KG1 (cell line): ENCODE measurements at places on chromosomes 5 and 9.
A peak's percentile ranks its signal among the peaks of the same experiment; 100 is the strongest.

DNA sequence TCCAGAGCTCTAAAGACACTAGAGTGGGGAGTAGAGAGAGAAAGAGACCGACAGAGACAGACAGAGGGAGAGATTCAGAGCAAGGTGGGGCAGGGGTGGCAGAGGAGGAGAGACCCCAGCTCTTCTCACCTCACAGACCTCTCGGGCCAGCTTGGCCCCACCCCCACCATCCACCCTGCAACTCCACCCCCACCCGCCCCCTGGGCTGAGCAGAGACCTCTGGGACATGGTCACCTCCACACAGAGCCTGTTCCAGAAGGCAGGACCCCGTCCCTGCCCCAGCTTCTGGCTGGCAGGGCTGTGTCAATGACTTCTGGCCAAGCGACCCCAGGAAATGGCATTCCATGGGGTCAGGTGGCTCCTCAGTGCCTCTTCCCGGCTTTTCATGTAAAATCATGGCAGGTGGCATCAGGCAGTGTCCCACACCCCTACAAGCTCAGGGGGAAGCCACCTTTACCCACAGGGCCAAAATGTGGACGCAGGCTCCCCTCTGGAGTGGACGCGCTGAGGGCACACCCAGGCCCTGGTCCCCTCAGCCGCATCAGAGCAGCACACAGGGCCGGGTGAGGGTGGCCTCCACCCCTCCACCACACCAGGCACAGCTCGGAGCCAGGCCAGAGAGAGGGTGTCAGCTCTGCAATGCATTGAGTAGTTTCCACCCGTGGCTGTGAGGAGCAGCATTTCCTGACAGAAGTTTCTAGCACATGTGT, 131.2 kb upstream of the LPCAT1 start:
- no peak for DNase-seq

GRCh38 chr5:178502401-178503100, 87.6 kb downstream of the COL23A1 start:
- no peak for DNase-seq

- DNase-seq, result no peak
Measured at GRCh38 chr5:170522211-170523141, 18.7 kb downstream of the KCNIP1 start.

DNA sequence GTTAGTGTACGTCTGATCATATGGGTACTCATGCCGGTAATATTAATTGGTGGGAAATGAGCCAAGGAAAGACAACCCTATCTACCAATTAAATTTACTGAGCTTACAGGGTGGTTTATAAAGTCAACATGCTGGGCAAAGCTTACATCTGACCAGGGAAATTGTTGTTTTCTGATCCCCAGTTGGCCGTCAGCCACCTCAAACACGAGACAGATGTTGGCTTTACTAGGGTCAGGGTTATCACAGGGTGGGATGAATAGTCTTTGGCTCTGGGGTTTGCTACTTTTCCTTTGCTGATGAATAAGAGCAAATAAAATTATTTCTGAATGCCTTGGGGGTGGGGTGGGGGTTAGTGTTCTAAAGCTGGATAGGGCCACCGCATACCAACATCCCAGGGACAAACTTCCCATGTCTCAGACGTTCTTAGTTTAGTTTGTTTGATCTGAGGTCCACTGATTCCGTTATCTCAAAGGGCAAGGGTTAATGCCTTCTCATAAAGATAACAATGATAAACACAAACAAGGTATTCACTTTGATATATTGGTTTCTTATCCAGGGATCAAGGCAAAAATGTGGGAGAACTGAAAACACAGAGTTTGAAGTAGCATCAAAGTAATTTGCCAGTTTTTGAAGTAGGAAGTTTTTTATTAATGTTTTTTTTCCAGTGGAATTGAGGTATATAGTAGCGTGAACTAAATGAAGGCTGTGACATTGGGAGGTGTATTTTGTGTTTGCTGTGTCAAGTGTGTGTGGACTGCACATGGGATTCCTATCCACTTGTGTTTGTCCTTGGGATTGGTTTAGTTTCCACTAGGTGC, 109.1 kb upstream of the RPS23 start:
- DNase-seq, result no peak

- peak; percentile 4 for DNase-seq
Measured at GRCh38 chr5:133147411-133147810, 95.6 kb downstream of the HSPA4 start.

- DNase-seq, result no peak
Measured at GRCh38 chr9:79639354-79639753, 67.6 kb downstream of the TLE4 start.

DNA sequence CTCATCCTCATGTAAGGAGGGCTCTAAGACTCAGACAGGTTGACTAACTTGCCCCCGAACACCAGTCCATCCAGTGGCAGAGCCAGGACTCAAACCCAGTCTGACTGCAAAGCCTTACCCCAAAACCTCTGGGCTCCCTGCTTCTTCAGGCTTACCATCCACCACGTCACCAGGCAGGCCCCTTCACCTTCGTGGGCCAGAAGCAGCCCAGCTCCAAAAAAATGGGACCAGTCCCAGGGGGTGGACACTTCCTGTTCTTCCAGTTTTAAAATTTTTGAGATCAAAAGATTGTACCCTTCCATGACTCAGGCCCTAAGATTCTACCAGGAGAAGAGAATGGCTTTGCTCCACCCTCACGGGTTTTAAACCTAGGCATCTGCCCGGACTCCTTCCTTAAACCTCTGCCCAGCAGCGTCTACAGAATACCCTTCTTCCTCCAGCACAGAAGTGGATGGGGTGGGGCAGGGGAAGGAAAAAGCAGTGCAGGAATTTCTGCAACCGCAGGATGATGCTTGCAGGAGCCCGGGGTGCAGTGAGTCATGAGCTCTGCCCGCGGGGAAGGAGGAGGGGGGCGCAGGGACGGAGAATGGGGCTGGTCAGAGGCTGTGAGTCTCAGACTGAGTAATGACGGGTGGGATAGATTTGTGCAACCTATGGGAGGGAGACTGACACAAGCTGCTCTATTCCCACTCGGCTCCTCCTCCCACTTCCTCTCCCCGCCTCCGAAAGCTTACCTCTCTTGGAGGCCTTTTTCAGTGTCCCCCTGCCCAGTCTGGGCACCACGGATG, 50.4 kb upstream of the STXBP1 start:
- DNase-seq, result no peak

- no peak for DNase-seq
Measured at GRCh38 chr5:80275347-80275746, 19.5 kb upstream of the SERINC5 start.

GRCh38 chr9:31119890-31120454, 1264.5 kb upstream of the ACO1 start:
- no peak for DNase-seq

DNA sequence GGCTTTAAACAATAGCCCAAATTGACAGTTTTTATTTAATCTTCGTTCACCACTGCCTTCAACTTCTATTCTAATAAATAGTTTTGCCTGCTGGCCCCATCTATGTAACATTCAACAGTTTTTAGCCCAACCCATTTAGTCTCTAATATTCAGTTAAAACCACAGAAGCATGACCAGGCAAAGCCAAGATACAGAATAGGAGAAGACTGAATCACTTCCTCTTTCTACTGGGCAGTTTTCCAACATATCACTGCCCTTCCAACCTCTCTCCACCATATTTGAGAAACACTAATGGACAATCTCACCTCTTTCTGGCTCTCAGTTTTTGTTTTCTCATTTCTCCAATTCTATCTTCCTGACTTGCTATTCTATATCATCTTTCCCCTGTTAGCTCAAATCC, 352.9 kb downstream of the DNAH5 start:
- DNase-seq, result no peak

DNA sequence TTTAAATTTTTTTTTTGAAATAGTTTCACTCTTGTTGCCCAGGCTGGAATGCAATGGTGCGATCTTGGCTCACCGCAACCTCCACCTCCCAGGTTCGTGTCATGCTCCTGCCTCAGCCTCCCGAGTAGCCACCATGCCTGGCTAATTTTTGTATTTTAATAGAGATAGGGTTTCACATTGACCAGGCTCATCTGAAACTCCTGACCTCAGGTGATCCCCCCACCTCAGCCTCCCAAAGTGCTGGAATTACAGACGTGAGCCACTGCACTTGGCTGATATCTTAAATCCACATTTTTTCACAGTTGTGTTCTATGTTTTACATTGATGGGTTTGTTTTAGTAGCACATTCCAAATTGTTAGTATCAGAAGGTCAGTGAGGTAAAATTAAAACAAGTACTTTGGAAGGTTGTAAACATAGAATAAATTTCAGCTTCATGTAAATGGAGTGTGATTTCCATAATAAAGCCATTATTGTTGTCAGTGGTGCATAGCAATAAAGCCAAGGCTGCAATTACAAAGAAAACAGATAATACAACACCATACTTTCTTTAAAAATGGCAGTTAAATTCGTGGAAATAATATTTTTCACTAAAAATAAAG, 287.2 kb downstream of the ARRDC3 start:
- no peak for DNase-seq

DNA sequence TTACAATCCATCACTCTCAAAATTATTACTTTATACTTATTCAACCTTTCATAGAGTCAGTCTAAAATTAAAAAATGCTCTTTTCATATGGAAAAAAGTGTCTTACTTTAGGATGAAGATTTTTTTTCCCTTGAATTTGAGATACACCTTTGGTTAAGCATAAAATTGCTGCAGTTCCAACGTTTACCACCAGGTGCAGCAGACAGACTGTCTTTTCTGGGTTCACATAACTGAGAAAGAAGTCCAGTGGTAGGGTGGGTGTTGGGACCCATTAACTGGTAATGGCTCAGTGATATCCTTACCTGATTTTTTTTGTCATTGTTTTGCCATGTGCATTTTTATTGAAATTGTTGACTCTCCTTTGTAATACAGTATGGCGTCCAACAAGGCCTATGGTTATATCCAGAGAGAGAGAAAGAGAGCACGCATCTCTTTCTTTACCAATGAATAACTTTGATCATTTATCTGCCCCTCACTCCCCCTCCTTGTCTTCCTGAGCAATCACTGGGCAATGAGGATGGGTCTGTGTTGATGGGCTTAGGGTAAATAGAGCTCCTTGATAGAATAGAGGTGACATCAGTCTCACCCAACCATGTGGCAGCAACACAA, 98.4 kb downstream of the FBXL7 start:
- DNase-seq, result no peak

- DNase-seq, result no peak
Measured at GRCh38 chr5:7625740-7626139, 225.2 kb downstream of the CFAP90 start.

DNA sequence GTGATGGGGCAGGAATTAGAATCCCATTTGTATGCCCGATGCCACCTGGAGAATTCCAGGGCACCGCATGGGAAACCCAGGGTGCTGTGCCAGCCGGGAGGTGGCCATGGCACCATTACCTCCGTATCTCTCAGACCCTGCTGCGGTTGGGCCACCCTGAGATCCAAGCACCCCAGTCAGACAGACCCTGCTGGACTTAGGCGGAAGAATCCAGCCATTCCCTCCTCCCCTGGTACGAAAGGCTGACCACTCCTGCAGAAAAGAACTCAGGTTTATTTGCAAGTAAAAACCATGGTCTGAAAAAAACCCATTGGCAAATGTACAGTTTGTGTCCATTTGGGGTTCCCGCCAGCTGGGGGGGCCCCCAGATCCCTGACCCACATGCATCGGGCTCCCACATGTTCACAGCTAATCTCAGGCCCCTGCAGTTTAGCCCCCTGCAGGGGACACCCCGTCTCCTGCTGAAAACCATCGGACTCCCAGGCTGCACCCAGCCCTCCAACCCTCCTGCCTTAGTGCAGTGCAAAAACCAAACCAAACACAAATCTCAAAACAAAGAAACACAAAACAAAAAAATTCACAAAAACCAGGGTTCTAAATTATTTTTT, 23.6 kb upstream of the SARDH start:
- no peak for DNase-seq

DNA sequence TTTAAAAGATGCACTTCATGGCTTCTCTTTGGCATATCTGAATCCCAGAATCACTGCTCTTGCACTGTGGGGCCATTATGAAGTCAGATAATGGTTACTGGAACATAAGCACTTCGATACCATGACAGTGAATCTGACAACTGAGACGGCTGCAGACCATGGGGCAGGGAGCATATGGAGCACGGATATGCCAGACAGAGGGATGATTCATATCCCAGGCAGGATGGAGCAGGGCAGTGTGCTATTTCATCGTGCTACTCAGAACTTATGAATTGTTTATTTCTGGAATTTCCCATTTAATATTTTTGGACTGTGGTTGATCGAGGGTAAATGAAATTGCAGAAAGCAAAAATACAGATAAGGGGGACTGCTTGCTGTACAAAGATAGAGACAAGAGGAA, 145.0 kb downstream of the EGFLAM start:
- no peak for DNase-seq

- no peak for DNase-seq
Measured at GRCh38 chr5:91106842-91107511, 276.1 kb downstream of the ARRDC3 start.

DNA sequence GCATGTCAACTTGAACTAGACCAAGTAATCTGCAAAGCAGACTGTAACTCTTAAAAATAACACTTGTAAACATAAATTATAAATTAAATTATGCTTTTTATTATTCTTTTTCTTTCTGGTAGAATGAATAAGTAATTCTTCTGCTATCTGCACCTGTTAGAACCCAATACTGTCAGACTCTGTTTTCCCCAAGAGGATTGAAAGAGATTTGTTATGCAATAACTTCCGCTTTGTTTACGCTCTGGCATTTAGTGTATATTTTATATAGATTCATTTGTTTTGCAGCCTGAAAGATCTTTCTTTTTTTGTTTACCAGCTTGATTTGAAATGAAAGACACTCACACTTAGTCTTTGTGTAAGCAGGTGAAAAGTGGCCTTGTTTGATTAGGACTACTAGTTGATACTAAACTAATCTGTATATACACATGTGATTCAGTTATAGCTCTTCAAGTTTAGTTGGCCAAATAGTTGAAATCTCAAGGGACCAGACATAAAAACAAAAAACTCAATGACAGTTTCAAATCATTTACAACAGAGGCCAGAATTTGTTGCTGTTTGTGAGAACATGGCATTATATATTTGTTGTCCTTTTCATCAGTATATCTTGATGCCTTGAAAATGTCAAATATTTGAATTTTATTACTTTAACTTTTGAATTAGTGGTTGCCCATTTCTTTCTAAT, 155.8 kb downstream of the PBX3 start:
- no peak for DNase-seq

- no peak for DNase-seq
Measured at GRCh38 chr5:50547303-50547702, 106.2 kb upstream of the EMB start.

DNA sequence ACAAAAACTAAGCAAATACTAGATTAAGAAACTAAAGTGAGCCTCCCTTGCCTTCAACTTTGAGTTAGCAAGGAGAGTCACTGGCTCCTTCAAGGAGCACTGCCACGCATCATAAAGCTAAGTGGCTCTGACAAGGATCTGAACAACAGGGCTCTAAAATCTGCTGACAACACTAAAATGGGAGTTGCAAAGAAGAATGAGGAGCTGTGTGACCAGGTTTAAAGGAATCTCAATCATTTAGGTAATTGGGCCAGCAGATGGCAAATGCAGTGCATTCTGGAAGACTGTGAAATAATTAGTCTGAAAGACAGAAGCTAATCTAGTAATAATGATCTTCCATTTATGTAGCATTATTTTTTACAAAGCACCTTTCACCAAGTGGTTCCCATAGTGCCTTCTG, 297.0 kb upstream of the TAS2R1 start:
- DNase-seq, result no peak

- no peak for DNase-seq
Measured at GRCh38 chr5:88058625-88059024, 210.0 kb downstream of the TMEM161B start.
